ENCODE measurements at places on chromosomes 4 and X. TPM values are rescaled to one million over a fixed set of nuclear protein-coding genes. Genes with fewer than 3 reads are reported as not detected.

- no peak for DNase-seq
Observed at GRCh38 chr4:142637614-142638013, 208.5 kb downstream of the INPP4B start.

DNA sequence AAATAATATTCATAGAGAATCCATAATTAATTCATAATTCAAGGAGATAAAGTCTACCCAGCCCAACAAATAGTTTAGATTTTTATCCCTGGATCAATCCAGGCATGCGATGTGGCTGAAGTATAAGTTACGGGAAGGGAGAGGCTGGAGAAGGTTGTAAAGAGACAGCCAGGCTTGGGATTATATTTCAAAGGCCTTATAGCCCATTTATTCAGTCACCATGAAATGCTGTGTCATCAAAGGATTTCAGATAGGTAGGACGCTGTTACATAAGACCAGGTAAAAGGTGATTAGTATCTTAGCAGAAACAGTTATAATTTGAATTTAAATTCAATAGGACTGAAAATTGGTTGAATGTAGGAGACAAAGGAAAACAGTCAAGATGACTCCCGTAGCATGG, 73.0 kb upstream of the NFKB1 start:
- DNase-seq, result no peak

DNA sequence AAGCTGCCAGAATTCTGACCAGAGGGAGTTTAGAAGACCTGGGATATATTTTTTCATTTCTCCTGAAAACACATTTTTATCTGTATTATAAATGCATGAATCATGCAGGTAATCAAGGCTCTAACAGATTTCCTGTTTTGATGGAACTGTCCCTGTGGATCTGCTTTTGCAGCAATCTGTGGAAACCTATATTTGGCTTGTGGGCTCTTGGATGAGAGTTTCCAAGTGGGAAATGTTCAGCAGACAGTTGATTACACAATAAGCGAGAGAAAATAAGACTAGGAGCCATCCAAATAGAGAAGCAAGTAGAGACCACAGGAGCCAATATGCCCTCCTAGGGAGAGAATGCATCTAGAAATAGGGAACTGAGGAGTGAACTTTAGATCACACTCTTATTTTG, 105.0 kb downstream of the NDST3 start:
- no peak for DNase-seq

The CLCN4 gene
- 19.1 TPM for total RNA-seq

- no peak for DNase-seq
Observed at GRCh38 chrX:21132686-21133393, 241.4 kb upstream of the CNKSR2 start.

The LAMP2 gene
- total RNA-seq, result 125 TPM

The PRDM8 gene
- 14.7 TPM for total RNA-seq

The NLGN3 gene
- total RNA-seq, result 0.24 TPM

- DNase-seq, result no peak
Observed at GRCh38 chr4:76011018-76011670, 3.8 kb upstream of the CXCL9 start.

- DNase-seq, result no peak
Observed at GRCh38 chrX:38940547-38940946, 139.3 kb downstream of the MID1IP1 start.

DNA sequence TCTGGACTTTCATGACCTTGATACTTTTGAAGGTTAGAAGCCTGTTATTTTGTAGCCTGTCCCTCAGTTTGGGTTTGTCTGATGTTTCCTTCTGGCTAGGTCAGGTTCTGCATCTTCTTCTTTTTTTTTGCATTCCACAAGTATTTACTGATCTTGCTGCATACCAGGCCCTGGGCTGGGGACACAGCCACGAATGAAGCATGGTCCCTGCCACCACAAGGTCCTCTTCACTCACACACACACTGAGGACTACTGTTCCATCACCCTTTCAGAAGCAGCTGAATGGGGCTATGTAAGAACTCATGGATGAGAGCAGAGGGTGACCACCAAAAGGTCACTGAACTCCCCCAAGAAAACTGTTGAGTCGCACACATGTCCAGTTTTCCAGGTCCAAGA, 39.2 kb downstream of the USP11 start:
- no peak for DNase-seq

GRCh38 chrX:123339221-123339905, 155.3 kb downstream of the GRIA3 start:
- DNase-seq, result no peak

The USP26 gene
- not detected for total RNA-seq

GRCh38 chrX:24231131-24231540, 81.6 kb downstream of the ZFX start:
- DNase-seq, result peak; percentile 65

GRCh38 chrX:39238006-39238405, 436.7 kb downstream of the MID1IP1 start:
- DNase-seq, result no peak

DNA sequence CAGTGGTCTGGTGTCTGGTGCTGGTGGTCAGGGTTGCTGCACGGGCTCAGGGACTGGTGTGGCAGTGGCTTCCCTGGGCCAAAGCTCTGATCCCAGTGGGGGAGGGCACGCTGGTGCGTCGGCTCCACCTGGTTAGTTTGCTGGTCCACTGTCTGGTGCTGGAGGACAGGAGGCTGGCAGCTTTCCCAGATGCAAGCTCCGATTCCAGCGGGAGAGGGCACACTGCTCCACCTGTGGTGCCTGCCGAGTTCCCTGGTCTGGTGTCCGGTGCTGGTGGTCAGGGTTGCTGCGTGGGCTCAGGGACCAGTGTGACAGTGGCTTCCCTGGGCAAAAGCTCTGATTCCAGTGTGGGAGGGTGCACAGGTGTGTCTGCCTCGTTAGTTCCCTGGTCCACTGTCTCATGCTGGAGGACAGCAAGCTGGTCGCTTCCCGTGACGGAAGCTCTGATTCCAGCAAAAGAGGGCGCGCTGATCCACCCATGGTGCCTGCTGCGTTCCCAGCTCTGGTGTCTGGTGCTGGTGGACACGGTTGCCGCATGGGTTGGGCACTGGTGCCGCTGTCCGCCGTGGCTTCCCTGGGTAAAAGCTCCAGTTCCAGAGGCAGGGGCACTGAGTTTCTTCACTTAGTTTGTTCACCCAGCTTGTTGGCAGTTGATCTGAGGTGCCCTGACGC, 5.8 kb downstream of the VMA21 start:
- DNase-seq, result no peak

- no peak for DNase-seq
Observed at GRCh38 chr4:173797296-173797695, 267.3 kb upstream of the HAND2 start.

GRCh38 chr4:83276299-83277040, 8.1 kb downstream of the COQ2 start:
- no peak for DNase-seq

- no peak for DNase-seq
Observed at GRCh38 chr4:40586729-40587128, 42.9 kb downstream of the RBM47 start.

- DNase-seq, result no peak
Observed at GRCh38 chr4:98604723-98605122, 53.7 kb downstream of the TSPAN5 start.

DNA sequence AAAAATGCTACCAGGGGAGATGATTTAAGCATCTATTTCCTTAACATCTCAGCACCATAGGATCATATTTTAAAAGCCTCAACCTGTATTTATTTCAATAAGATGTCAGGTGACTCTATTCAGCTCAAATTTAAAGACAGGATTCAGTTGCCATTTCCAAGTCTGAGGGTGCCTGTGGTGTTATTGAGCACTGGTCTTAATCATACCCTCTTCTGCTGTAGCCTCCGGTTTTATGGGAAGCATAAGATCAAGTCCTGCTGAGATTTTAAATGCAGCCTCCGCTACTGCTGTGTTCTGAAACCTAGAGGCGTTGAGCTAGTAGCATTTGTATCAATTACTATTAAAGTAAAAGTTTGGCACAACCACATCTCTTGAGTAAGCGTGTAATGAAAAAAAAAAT, 185.7 kb upstream of the NWD2 start:
- no peak for DNase-seq

The CFAP299 gene
- 1.9 TPM for total RNA-seq

The VSIG1 gene
- 0.05 TPM for total RNA-seq

DNA sequence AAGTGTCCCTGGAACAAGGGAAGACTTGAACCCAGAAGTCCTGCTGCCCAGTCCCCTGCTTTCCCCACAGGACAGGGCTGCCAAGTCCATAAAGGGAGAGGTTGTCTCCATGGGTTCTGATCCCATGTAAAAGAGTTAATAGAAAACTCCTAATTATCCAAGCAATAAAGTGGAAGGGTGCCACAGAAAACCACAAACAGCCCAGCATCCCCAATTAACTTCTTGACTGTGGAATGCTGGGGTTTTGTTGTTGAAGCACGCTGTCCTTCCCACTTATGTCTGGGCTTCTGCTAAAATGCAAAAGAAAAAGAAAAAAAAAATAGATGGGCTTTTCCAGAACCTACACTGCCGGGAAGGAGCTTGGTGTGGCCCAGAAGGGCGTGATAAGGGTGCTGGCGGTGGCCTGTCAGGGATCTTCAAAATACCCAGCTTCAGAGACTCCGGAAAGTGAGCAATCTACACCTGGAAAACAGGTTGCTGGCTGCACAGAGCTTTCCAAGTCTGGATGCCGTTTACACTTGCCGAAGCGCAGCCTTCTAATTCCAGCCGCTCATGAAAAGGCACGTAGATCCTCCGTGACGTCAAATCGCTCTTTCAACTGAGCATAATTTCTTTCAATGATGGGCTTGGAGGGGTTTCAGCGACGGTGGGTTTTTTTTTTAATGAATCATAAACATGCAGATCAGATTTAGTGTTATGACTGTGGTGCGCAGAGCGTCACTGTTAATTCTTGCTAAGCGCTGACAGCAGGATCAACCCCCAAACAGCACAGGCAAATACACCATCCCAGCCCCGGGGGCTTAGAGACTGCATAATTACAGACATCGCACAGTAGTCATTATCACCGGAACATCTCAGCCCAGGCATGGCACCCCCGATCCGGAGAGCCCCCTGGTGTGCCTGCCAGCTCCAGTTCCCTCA, 197.6 kb downstream of the BCOR start:
- DNase-seq, result no peak

GRCh38 chr4:78602334-78602733, 50.8 kb downstream of the ANXA3 start:
- DNase-seq, result peak; percentile 78

The HDAC8 gene
- total RNA-seq, result 25.0 TPM

- DNase-seq, result no peak
Observed at GRCh38 chrX:34893741-34894140, 48.9 kb upstream of the FAM47B start.

DNA sequence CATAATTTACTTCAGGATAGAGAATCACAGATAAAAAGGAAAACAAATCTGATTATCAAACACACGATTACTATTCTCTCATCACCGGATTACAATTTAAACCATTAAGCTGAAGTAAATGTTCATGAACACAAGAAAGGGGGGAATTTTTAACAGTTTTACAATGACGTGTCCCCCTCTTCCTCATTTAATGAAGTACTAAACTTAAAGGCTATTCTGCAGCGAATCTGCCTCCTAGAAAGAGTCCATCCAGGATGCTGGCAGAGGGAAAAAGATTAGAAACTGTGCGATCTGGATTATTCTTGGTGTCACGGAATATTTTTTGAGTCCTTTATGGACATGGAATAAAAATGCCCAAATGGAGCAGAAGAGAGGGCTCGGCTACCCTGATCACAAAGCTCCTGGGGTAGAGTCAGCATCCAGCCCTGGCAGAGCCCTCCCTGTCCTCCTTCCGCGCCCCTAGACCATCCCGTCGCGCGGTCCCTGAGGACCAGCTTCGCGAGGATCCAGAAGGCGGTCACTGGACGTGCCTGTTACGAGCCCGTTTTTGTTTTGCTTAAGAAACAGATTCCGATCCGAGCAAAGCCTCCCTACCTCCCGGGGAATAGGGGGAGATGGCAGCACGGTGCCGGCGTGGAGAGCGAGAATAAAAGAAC, 1.2 kb downstream of the ELF2 start:
- DNase-seq, result no peak

- no peak for DNase-seq
Observed at GRCh38 chr4:125104616-125105015, 210.1 kb upstream of the FAT4 start.

The RASGEF1B gene
- not detected for total RNA-seq

DNA sequence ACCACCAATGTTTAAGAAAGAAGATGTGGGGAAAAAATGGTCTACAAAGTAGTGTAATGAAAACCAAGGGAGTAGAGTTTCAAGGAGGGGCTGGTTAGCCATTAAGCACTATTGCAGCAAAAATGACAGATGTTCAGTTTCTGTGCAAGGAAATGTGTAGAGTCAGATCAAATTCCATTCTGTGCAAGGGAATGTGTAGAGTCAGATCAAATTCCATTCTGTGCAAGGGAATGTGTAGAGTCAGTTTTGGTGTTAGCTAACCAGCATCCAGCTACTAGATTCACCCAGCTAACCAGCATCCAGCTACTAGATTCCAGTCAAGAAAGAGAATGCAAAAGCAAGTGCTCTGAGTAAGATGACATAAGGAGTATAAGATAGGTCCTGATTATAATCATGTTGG, 208.8 kb downstream of the COX18 start:
- DNase-seq, result no peak

- peak; percentile 44 for DNase-seq
Observed at GRCh38 chr4:156763511-156763910, 208.1 kb downstream of the PDGFC start.

- DNase-seq, result no peak
Observed at GRCh38 chr4:78651250-78651860, 99.8 kb downstream of the ANXA3 start.

DNA sequence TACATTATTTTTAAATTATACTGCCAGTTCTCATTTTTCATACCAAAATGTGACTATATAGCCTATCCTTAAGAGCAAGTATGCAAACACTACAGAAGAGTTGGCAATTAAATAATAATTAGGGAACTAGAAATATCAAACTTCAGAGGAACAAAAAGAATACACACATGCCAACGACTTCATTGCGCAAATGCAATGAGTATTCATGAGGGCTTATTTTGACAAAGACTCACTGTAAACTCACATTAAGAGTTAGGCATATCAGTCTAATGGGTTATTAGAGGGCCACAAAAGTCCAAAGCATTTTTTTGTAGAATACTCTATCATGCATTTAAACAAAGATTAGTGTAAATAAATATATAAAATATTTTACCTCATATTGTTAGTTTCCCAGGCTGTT, 31.6 kb downstream of the SLC10A7 start:
- DNase-seq, result no peak

- no peak for DNase-seq
Observed at GRCh38 chr4:188867796-188868195, 728.6 kb downstream of the TRIML1 start.

DNA sequence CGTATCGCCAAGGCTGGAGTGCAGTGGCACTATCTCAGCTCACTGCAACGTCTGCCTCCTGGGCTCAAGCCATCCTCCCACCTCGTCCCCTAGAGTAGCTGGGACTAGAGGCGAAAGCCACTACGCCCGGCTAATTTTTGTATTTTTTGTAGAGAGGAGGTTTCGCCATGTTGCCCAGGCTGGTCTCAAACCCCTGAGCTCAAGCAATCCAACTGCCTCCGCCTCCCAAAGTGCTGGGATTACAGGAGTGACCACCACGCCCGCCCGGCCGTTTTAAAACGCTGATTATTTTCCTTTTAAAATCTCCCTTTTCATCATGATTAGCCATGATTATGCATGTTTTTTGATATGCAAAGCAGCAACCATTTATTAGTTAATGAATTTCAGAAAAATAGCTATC, 2.2 kb downstream of the N4BP2 start:
- DNase-seq, result no peak

The PPP1R3F gene
- total RNA-seq, result 31.2 TPM

GRCh38 chrX:39817754-39818470, 279.8 kb downstream of the BCOR start:
- DNase-seq, result no peak

The F8A2 gene
- total RNA-seq, result not detected

GRCh38 chr4:155891058-155891457, 12.4 kb upstream of the TDO2 start:
- DNase-seq, result no peak

The HDAC6 gene
- total RNA-seq, result 75.5 TPM

The CA5B gene
- total RNA-seq, result 4.7 TPM
